ENCODE measurements at places on chromosomes 7 and 10.

DNA sequence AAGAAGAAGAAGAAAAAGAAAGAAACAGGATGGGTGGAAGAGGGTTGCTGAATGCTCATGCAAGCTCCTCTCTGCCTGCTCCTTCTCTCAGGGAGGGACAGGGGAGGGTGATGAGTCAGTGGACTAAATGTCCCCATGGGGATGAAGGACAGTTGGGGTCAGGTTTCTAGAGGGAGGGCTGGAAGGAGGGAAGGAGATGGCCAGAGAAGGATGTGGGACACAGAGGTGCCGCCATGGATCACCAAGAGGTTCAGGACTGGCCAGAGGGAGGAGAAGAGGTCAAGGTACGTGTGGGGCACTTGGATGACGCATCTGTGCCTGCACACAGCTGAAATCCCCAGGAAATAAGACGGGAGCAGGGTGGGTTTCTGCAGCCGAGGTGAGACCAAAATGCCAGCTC is 88.9 kb upstream of the GTF2I start:
- no peak for DNase-seq

- peak; percentile 16 for DNase-seq
These were observed 198.6 kb upstream of the BMPER start for GRCh38 chr7:33706771-33707200.

- DNase-seq, result peak; percentile 55
These were observed 32.3 kb downstream of the SLC39A12 start for GRCh38 chr10:17984056-17984455.

DNA sequence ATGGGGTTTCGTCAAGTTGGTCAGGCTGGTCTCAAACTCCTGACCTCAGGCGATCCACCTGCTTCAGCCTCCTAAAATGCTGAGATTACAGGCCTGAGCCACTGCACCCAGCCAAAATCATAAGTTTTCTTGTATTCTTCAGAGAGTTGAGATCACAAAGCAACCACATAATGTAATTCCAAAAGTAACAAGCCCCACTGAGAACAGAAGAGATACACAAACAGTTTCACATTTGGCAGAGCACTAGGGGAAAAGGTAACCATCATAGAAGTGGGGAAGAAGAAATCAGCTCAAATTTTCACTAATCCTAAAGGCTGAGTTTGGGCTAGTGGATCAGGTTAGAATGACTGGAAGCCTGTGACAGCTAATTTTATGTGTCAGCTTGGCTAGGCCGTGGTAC is 5.4 kb upstream of the CEP41 start:
- DNase-seq, result no peak

DNA sequence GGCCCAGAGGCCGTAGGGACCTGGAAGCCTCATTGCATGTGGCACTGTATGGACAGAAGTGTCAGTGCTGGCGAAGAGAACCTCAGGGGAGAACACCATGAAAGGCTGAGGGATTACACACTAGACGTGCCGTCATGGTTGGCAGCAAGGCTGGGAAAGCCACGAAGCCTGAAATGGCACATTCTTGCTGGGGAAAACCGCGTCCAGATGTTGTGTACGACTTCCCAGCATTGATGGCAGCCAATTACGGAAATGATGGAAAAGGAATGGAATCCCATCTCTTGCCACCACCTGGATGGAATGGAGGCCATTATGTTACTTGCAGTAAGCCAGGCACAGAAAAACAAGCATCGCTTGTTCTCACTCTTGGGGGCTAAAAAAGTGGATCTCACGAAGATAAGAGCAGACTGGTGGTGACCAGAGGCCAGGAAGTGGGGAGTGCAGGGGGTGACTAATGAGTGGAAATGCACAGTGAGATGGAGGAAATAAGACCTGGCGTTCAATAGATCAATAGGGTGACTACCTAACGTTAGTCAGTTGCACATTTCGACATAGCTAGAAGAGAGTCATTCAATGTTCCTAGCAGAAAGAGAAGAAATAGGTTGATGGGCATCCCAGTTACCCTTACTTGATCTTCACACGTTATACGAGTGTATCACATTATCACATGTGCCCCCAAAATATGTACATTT is 14.6 kb upstream of the PWWP2B start:
- DNase-seq, result peak; percentile 88

DNA sequence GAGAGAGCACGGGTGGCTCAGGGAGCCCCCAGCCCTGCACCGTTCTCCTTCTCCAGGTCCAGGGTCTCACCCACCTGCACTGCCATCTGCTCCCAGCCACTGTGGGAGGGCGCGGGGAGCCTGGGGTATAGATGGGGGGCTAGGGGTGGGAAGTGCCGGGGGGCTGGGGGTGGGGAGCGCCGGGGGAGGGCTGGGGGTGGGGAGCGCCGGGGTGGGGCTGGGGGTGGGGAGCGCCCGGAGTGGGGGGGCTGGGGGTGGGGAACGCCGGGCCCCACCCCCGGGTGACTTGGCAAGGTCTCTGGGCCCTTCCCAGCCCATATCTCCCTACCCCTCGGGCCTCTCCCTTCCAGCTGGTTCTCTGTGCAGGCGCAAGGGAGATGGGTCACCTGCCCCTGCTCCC is at the start of gene GRIFIN:
Gene GRIFIN (minus strand): TSS at position 101 of the 400 bp plus-strand sequence. CDS start 15 bp downstream, at position 86.
- no peak for DNase-seq

DNA sequence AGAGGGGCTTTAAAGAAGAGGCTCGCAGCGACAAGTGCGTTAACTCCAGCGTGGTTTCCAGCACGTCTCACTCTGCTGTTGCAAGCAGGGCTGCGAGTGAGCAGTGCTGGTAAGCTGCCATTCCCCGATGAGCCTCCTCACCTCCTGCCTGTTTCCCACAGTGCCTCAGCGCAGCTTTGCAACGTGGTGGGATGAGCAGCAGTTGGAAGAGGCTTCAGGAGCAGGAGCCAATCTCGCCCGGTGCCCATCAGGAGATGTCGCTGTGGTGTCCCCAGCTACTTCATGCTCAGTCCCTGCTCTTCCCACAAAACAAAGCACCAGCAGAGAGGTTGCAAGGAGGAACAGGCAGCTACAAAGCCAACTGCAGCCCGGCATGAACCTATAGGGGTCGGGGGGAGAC is 2.4 kb upstream of the ADARB2 start:
- DNase-seq, result no peak

- no peak for DNase-seq
These were observed 3.3 kb downstream of the GDF2 start for GRCh38 chr10:47325303-47326291.

- DNase-seq, result peak; percentile 5
These were observed 761.5 kb upstream of the POM121L12 start for GRCh38 chr7:52273685-52274610.

- no peak for DNase-seq
These were observed 6.4 kb upstream of the KAZALD1 start for GRCh38 chr10:101055411-101055810.

DNA sequence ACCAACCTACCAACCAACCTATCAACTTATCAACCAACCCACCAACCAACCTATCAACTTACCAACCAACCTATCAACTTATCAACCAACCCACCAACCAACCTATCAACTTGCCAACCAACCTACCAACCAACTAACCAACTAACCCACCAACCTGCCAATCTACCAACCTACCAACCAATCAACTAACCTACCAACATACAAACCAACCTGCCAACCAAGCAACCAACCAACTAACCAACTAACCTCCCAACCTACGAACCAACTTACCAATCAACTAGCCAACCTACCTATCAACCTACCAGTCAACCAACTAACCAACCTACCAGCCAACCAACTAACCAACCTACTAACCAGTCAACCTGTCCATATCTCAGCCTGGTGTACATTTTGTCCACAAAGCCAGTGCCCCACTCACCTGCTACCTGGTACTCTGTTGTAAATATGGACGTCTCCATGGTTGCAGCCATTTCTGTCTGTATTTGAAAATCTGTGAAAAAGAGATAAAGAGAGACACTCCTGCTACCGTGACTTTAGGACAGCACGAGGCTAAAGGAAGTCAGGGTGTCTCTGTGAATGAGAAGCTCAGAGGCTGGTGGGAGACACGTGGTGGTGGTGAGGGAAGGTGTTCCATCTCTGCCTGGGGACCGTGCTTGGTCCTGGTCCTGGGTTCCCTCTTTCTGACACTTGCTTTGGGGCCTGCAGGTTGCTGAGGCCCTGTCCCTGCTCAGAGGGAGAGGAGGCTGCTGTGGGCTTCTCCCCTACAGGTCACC is 41.9 kb upstream of the IL15RA start:
- no peak for DNase-seq

GRCh38 chr10:28587270-28587969 is 54.5 kb downstream of the WAC start:
- peak; percentile 43 for DNase-seq

GRCh38 chr7:4131063-4131462 is 551.0 kb upstream of the FOXK1 start:
- DNase-seq, result no peak

GRCh38 chr7:10802526-10802925 is 171.1 kb upstream of the PHF14 start:
- DNase-seq, result peak; percentile 75

- DNase-seq, result no peak
These were observed 348.8 kb downstream of the GALNT17 start for GRCh38 chr7:71480791-71481190.

DNA sequence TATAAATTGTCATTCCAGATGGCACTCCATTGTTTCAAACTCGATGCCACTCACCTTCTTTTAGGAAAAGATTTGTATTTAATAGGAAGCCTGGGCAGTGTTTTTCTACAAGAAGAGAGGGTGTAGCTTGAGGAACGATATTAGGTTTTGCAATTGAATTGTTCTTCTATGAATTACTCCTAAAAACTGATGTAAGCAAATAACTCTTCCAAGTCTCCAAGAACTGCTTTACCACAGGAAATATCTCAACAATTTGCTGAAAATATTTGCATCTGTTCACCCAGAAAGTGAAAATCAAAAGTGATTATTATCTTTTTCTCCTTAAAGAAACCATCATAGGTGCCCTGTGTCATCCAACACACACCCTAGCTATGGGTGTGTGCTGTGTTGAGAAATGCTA is 261.3 kb upstream of the MEOX2 start:
- DNase-seq, result peak; percentile 28

- peak; percentile 82 for DNase-seq
These were observed 1.6 kb downstream of the COMTD1 start for GRCh38 chr10:75234017-75234682.

- DNase-seq, result no peak
These were observed 78.1 kb upstream of the TOMM7 start for GRCh38 chr7:22900784-22901183.

- peak; percentile 88 for DNase-seq
These were observed 94.4 kb downstream of the AHR start for GRCh38 chr7:17392846-17393245.

DNA sequence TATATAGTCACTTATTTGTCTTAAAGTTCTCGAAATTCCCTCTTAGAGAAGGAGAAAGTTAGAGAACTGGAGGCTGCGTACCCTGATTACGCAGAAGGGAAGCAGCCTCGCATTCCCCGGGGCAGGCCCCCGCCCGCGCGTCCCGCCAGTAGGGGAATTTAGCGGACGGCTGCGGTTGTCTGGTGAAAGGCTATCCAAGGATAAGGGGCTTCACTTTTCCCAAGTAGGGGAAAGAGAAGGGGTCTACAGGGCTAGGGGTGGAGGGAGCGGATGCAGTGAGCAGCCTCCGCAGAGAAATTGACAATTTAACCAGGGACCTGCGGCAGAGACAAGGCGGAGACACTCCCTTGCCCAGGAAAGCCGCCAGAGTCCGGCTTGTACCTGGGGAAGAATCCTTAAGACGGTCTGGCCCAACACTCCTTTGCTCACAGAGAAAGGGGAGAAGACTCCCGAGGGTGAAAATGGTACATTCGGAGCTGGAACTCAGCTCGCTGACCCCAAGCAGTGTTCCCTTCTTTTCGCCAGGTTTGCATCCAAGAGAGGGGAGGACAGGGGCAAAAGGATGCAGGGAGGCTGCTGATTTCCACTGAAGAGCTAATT is 994 bp upstream of the MAGI2 start:
- peak; percentile 52 for DNase-seq

- DNase-seq, result no peak
These were observed 536.0 kb downstream of the GATA3 start for GRCh38 chr10:8590518-8590917.

GRCh38 chr10:77541944-77542343 is 95.7 kb downstream of the KCNMA1 start:
- no peak for DNase-seq

GRCh38 chr7:134298902-134299683 is 17.6 kb downstream of the SLC35B4 start:
- DNase-seq, result no peak

- DNase-seq, result peak; percentile 73
These were observed 27.9 kb upstream of the PWWP2B start for GRCh38 chr10:132368881-132369635.

DNA sequence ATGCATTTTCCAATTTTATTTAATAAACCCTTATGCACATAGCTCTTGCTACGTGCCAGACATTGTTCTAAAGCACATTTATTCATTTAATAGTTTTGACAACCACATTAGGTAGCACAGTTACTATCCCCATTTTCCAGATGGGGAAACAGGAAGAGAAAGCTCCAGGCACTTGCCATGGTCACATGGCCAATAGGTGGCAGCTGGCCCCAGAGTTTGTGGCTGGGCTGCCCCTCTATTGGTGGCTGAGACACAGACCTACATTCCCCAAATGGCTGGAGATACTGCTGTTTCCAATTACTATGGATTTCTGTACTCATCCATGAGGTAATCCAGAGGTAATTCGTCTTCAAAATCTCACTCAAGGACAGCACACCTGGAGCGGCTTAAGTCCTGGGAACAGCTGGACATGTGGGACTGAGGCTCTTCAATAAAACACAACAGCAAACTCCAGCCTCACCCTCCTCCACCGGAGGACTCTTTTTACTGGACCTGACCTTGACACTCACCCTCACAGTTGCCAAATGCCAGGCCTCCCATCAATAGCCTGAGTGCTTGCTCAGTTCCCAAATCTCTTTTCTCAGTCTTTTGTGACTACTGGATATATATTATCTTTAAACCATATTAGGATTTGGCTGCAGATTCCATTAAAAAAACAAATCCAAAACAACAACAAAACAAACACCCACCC is 106.1 kb downstream of the CLEC2L start:
- no peak for DNase-seq

DNA sequence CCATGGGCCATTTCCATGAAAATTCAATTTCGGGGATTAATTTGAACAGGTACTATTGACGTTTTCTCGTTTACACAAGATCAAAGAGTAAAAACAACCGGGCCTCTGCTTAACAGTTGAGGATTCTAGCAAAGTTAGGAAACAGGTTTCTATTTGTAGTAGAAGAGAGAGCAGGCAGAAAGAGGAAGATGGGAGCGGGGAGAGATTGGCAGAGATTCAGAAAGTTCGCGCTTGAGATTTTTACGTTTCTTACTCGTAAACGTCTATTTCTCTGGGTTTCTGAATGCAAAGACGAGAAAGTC is 571 bp upstream of the VWC2 start:
- no peak for DNase-seq

Measured in fibroblast of skin of right quadriceps (primary cell).